Retina (tissue), 1 donor: ENCODE measurements at places on chromosomes 7 and 10.

- DNase-seq = no peak
Observed at GRCh38 chr7:118615-119391, 73.6 kb upstream of the FAM20C start.

- DNase-seq = peak; percentile 15
Observed at GRCh38 chr7:95209276-95209675, 115.1 kb downstream of the PON1 start.

DNA sequence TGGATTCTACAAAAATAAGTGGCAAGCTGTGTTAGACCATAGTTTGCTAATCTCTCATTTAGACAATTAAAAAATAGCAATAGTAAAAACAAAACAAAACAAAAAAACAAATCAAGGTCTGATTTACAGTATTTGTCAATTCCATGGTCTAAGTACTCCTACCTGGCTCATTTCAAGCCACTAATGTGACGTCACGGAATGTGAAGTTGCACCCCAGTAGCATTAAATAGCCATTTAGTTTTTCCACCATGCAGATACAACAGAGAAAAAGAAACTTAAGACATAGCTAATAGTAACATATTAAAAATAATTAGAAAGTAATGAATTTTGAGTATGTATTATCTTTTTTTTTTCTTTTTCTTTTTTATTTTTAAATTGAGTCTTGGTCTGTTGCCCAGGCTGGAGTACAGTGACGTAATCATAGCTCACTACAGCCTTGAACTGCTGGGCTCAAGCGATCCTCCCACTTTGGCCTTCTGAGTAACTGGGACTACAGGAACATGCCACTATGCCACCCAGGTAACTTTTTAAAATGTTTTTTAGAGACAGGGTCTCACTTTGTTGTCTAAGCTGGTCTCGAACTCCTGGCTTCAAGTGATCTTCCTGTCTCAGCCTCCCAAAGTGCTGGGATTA lies 101.2 kb downstream of the MKX start:
- no peak for DNase-seq

GRCh38 chr10:11080564-11080984 lies 62.9 kb downstream of the CELF2 start:
- DNase-seq = no peak

GRCh38 chr7:113657603-113658002 lies 261.2 kb downstream of the PPP1R3A start:
- DNase-seq = no peak

DNA sequence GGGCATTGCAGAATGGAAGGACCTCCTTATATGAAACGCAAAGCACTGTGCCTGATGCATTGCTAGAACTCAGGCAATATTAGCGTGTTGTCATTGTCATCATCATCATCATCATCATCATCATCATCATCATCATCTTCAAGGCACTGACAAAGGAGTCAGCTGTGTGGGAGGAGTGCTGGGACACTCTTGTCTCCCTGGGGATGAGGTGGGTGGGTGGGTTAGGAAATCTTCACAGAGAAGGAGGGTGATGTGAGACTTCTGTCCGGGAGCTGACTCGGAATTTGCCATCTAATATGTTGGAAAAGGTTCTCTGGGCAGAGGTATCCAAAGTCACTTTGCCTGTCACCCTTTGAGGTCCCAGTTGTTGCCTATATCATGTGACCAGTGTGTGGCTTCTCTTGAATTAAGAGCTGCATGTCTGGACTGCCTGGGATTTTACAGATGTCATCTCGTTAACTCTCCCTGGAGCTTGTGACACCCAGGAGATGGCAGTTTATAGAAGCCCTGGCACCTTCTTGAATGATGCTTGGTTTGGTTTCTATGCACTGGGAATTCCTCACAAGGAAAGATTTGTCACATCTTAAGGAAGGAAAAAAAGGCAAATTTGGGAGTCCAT lies 7.1 kb downstream of the HTRA1 start:
- no peak for DNase-seq

DNA sequence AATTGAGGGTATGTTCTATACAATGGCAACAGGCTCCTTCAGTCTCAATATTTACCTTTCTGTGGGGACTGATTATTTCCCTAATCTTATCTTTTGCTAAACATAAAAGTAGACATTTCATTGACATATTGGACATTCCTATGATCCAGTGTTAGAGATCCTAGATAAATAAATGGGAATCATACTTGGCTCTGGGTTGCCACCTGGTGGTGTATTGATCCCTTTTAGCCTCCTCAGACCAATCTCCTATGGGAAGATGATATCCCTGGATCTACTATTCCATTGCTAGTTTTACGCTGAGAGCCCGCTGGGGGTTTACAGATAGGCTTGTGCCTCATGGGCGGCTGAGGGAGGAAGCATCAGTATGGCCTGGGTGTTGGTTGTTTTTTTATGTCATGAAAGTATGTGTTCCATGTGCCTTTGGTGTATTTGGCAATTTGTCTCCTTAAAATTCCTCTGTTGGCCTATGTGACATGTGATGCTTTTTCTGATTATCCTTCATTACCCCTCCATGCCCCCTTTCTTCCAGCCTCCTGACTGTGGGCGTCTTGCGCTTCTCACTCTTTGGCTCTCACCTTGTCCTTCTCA lies 18.8 kb downstream of the CELF2 start:
- DNase-seq = no peak

GRCh38 chr7:95736635-95737034 lies 35.7 kb upstream of the DYNC1I1 start:
- DNase-seq = no peak

- no peak for DNase-seq
Observed at GRCh38 chr7:2651847-2652735, 20.3 kb downstream of the TTYH3 start.

DNA sequence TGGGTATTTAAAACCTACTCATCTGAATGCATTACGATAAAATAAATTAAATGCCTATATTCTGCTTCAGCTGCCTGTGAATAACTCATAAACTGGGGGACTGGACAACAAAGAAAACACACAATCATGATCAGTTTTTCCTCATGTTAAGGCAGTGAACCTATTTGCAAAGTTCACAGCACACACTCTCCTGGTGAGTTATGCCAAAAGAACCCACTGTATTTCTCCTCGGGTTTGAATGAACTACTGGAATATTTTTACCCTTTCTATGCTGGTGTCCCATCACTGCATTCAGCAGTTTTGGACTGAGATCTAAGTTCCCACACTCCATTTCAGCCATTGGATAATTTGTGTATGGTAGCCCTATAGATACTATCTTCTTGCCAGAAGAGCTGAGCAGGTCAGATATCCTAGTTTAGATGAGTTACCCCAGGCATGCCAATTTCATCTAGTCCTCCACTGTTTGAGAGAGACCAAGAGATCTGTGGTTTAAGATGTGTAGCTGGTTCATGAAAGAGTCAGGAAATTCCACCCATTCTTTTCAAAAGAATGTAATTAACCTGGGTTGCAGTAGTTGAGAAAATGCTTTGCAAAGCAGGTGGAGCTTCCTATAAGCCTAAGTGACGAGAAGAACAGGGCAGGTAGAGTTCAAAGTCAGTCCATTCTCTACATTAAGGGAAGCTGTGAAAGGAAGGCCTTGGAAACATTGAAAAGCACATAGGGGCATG lies 101.7 kb downstream of the PLXDC2 start:
- DNase-seq = no peak

DNA sequence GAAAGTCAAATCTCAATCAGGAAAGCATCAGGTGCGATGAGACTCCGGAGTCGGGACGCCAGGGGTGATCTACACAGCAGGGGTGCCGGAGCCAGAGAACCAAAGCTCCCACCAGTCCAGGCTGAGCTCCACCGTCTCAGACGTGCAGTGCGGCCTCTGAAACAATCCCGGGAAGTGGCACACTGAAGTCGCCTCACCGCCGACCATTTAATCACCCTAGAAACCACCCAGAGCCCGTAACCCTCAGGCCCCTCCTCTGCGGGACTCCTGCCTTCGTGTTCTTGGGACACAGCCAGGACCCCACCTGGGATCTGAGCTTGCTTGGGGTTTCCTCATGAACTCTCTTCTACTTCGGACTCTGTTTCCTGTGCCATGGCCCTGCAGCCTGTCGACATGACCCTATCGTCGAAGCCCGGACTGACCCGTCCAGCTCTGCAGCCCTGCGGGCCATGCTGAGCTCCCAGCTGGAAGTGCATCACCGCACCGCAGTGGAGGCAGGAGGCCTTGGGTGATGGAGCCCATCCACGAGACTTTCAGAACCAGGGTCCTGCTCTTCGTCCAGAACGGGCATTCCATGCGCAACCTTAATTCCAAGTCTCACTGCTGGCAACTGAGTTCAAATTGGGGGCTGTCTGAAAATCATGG lies 266.4 kb downstream of the PTPRN2 start:
- peak; percentile 1 for DNase-seq

DNA sequence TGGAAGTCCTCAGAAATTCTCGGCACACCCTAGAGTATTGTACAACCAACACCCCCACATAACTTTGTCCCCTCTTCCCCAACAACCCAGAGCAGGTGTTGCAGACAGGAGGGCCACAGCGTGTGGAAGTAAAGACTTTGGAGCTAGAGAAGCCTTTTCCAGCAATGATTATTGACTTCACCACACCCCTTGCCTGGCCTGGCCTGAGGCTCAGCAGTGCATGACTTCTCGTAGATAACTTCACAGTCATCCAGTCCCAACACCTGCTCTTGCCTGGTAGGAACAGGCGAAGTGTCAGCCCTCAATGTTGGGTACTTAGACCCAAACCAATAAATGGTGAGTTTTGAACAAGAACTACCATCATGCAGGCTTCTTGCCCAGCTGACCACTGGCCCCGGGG lies 36.7 kb downstream of the GOT1 start:
- no peak for DNase-seq

DNA sequence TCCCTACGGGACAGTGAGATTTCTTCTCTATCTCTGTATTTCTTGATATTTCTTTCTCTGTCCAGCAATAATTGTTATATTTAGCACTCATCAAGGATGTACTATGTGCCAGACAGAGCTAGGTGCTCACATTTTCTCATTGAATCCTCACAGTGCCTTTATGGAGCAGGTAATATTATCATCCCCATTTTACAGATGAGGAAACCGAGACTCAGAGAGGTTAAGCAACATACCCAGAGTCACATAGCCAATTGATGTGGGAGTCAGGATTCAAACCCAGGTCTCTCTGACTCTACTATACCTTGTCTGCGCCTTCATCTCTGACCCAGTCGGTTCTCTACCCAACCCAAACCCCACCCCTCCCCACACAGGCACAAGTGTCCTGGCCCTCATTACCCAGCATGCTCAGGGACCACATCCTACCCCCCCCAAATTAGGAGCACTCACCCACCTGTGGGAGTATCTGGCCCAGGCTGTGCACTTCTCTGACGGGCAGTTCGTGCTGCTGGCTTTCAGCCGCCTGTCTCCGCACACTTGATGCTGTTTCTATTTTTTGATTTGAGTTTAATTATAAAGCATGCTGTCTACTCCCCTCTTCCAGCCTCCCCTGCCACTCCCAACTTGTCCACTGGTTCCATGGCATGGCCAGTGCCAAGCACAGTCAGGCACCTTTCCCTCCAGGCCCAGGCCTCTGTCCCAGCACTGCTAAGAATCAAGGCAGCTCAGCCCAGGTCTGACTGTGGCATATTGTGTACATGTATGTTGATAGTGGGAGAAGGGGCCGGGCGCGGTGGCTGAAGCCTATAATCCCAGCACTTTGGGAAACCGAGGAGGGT lies 9.8 kb upstream of the SAMD8 start:
- no peak for DNase-seq

- peak; percentile 66 for DNase-seq
Observed at GRCh38 chr7:69739931-69740431, 141.7 kb downstream of the AUTS2 start.

- DNase-seq = peak; percentile 46
Observed at GRCh38 chr10:78218798-78219490, 185.3 kb downstream of the RPS24 start.

DNA sequence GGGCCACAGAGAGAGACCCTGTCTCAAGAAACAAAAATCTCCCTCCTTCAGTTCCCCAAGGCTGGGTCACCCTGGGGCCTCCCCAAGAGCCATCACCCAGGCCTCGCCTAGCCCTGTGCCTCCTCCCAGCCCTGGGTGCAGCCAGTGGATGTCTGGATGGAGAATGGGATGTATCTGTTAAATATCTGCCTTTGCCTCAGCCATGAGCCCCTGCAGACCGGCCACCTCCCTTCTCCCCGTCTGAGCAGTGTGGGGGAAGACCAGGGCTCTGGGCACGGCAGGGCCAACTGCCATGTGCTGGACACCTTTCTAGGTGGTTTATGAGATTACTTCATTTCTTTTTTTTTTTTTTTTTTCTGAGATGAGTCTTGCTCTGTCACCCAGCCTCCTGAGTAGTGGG lies 10.0 kb downstream of the ARPC1B start:
- no peak for DNase-seq

GRCh38 chr10:62082271-62082656 lies 180.8 kb downstream of the ARID5B start:
- DNase-seq = no peak

DNA sequence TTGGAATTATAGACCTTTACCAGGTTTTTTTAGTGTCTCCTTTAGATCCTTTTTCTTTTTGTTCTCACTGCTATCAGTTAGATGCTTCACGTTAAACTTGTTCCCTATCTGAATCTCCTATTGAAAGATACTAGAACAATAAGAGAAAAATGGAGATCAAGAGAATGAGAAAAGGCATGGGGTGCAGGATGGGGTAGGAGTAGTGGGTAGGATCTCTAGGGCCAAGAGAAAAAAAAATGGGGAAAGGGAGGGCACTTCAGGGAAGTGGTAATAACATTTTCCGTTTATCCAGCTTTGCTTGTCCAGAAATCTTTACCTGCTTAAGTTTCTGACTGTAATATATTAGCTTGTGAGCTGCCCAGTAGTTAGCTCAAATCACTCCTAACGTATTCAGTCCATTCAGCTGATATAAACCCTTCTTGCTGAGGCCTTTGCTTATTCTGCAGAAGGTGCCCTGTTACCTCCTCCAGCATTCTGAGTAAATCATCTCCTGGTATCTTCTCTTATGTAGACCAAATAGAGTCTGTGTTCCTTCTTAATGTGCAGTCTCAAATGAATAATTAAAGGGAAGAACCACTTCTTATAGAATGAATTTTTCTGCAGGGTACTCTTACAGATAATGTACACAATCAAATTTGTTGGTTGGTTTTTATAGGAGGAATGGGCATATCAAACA lies 69.7 kb downstream of the ZNRF2 start:
- no peak for DNase-seq

DNA sequence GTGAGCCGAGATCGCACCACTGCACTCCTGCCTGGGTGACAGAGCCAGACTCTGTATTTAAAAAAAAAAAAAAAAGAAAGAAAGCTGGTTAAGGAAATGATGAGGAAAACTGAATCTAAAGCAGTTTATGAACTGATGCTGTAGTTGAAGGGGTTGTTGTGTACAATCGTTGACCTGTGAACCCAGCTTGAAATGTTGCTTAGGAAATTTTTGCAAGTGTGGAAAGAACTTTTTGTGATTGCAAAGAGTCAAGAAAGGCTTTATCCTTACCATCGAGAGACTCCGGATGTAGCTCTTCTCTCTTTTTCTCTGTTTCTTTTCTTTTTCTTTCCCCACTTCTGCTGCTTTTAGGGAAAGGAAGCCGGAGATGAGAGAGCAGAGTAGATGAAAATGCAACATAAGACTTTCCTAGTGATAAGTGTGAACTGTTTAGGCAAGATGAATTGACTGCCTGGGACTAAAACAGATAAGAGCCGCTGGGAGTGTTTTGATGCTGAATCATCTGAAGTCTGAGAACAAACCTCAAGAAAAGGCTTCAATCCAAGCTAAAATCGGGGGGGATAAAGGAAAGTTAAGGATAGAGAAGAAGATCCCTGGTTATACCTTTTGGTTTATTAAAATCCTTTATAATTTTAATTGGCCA lies 69.0 kb downstream of the TAF3 start:
- DNase-seq = no peak

GRCh38 chr7:116193329-116194087 lies 16.8 kb upstream of the TES start:
- no peak for DNase-seq

- no peak for DNase-seq
Observed at GRCh38 chr10:3077509-3077908, 10.2 kb downstream of the PFKP start.

GRCh38 chr7:88224601-88225275 lies 4.9 kb upstream of the SRI start:
- no peak for DNase-seq
